Brain (organoid and tissue), 16 donors: ENCODE measurements at places on chromosomes 6 and 20.
A peak's percentile ranks its signal among the peaks of the same experiment; 100 is the strongest.

DNA sequence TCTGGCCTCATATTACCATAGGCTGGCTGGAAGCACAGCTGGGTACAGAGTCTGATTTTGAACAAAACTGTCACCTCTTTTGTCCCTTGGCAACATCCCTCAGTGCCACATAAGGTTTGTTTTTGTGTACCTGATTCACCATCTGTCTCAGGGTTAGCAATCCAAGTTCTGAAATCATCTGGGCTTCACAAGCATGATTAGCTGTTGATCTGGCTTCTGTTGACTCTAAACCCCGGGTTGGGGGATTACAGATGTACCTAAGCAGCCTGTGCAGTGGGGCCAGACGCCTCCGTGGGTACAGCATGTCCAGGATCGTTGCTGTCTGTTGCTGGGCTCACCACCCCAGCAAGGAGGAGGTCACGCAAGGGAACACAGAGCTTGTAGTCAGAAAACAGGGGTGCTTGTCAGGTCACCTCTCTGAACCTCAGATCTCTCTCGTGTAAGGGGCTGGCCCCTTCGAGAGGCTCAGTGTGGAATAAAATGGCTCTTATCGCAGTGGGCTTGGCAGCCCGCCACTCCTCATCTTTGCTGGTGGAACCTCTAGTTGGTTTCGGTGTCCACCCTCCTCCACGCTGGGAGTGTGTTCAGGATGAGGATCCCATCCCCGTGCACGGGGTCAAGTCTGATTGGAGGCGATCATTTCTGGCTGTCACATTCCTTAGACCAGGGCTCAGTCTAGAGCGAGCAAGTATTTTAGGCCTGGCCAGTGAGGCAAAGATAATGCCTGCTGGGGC, 39.2 kb upstream of the ZNF831 start:
- no peak for DNase-seq

DNA sequence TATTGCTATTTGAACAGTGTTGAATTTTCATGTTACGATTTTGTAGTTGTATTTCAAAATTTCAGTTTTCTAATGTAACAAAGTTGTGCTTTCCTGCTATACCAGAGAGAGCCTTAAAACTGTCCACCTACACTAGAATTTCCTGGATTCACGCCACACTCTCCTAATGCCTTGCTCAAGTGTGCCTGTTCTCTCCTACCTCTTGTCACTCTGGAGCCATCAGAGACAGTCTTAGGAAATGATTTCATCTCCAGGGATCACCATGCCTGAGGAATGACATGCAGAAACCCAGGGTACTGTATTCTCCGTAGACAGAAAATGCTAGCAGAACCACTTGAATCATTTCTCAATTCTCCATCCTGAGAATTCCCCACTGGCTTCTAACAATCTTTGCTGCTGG, 667.6 kb downstream of the KIF16B start:
- peak; percentile 7 for DNase-seq

DNA sequence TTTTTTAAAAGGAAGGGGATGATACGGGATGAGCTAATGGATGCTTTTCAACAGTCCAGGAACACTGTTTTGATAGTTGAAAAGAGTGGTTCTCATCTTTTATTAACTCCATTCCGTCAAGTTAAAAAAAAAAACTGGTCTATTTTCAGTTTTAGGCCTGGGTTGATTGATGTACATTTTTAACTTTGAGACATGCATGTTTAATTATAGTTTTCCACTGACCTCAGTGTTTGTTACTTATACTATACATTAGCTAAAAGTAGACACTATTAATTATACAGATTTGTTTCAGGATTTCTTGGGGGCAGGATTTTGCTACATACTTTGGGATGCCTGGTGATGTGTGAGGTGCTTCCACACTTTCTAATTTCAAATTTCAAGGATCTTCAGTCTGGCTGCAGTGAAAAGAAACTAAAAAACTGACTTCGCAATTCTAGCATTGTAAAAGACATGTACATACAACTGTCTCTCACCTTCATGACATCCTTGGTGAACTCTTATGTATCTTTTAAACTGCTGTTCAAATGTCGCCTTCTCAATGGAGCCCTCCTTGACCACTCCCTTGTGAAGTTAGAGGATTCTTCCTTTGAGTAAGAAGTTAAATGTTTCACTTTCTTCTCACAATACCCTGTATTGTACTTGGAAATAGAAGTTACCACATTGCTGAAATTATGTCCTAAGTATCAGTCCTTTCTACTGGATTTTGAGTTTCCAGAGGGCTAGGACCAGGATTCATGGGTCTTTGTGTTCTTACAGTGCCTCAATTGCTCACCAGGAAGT, 101.7 kb downstream of the TSHZ2 start:
- no peak for DNase-seq

DNA sequence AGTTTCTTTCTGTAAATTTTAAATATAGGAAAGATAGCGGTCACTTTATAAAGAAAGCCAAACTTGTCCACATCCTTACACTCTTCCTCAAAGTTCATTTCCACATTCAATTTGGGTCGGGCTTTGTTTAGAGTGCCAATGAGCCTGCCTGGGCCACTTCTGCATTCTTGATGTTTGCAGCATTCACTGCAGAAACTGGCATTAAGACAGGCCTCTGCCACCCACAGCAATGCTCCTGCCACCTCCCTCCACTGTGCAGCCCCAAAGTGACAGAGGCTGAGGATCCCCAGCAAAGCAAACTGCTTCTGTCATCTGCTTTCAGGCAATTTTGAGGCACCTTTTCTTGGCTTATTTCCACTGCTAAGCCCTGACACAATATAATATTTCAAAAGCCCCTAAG, 61.2 kb downstream of the TNFAIP3 start:
- DNase-seq = peak; percentile 26

- no peak for DNase-seq
Measured at GRCh38 chr6:134340179-134340975, 22.5 kb upstream of the SGK1 start.

- DNase-seq = no peak
Measured at GRCh38 chr20:24984961-24985640, 7.5 kb downstream of the APMAP start.

- peak; percentile 79 for DNase-seq
Measured at GRCh38 chr6:15512126-15512525, 150.7 kb downstream of the DTNBP1 start.

DNA sequence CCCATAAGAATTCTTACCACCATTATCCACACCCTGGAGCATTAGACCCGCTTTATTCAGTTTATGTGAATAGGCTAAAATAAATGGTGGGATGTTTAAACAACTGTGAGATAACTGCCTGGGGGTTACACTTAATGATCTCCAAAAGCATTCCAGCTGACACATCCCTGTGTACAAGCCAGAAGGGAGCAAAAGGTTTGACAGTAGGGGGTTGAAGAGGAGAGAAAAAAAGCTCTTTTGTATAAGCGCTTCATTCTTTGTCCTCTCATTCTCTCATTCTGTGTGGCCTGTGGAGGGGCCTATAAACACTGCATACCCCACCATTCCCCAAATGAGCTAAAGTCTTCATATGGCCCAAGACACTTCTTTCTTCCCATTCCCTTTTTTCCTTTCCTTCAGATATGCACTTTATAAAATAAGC, 30.8 kb upstream of the COL21A1 start:
- DNase-seq = peak; percentile 79

- no peak for DNase-seq
Measured at GRCh38 chr6:148223424-148223842, 119.2 kb upstream of the SASH1 start.

DNA sequence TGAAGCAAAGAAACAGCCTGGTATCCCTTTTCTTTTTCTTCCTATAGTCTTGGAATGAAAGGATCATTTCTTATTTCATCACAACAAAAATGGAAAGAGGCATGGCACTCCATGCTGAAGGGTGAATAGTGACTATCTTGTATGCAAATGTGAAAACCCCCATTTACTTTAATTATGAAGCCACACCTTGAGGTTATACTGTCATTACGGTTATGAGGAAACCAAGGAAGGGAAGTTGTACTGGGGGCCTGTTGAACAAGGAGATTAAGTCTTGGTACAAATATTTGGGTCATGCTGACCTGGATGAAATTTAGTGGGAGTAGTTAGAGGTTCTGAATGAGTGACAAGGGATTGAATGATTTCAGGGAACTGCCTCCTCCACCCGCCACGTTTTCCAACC, 8.7 kb upstream of the STXBP5 start:
- no peak for DNase-seq

DNA sequence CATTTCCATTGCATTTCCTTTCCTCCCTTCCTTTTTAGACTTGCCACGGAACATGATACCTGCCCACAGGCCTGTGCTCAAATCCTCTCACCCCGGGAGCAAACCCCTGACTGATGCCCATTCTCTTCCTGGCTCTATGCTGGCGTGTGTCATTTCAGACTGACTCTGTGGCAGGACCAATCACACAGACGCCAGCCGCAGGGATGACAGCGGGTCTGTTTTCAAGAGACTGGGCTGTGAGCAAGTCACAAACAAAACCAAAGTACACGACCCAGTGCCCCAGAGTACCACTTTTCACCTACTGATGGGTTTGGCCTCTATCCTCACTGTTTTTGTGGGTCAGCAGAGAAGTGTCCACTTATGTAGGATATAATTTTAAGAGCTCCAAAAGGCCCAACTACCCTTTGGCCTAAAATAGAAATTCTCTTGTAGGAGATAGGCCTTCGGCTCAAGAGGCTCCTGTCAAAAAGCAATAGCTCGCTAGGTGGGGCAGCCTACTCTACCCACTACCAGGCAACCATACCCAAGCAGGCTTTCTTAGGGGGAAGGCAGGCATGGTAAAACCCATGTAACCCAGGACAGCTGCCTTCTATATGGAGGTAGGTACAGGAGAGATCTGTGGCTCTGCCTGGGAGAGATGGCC, 215.7 kb downstream of the CDC5L start:
- no peak for DNase-seq

- no peak for DNase-seq
Measured at GRCh38 chr20:43438578-43439316, 18.9 kb upstream of the SRSF6 start.

DNA sequence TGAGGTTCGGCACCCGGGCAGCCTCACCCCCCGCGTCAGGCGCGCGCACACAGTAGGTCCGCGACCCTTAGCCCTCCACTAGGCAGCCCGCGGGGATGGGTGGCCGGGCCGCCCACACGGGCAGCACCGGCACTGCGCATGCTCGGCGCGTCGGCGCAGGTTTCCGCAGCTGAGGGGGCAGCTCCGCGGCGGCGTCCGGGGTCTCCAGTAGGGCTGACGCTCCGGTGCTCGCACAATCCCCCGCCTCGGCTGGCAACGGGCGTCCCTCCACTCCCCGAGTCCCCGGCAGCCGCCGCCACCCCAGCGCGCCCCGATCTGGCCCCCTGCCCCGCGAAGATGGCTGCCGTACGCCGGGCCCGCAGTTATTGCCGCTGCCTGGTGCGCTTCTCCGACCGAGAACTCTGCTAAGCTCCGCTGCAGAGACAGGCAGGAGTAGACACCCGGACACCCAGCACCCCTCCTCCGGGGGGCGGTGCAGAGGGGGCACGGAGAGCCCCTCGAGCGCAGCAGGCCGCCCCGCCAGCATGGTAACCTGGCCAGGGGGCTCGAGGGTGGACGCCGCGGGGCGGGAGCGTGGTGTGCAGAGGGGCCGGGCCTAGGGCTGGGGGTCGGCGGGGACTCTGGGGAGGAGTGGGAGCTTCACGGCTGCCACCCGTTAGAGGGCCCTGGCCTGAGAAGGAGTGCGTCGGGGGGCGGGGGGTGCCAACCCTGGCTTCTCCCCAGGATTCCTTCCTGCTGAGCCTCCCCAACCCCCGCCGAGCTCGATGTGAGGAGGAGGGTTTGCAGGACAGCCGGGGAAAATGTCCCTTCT, at the start of gene FBXO9:
FBXO9 (plus strand) TSS at position 139 of the 811 bp plus-strand sequence; CDS start at position 525, 386 bp downstream.
- DNase-seq = peak; percentile 86

GRCh38 chr6:37779111-37779800, 40.3 kb upstream of the ZFAND3 start:
- no peak for DNase-seq

GRCh38 chr6:135651964-135652755, 154.6 kb upstream of the AHI1 start:
- DNase-seq = no peak

DNA sequence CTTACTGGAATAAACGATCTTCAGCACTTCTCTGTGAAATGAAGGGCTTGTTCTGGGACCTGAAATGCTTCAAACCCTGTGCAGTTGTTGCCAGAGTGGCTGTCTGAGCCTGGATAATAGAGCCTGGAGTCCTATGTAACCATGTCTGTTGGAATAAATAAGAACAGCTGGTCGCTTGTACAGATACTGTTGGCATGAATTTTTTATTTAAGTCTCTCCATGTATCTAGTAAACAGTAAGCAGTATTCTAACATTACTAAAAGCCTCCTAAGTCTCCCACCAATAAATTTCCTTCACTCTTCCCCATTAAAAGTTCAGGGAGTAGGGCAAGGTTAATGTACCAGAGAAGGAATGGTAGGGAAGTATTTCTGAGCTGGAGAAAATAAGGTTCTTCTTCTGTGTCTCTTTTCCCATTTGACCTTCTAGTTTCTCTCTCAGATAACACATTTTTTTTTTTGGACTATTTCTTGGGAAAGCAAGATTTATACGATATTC, 227.5 kb downstream of the PRL start:
- DNase-seq = peak; percentile 27

GRCh38 chr6:129606664-129607063, 103.3 kb downstream of the ARHGAP18 start:
- DNase-seq = no peak

GRCh38 chr20:46558511-46558959, 8.1 kb upstream of the OCSTAMP start:
- DNase-seq = no peak

DNA sequence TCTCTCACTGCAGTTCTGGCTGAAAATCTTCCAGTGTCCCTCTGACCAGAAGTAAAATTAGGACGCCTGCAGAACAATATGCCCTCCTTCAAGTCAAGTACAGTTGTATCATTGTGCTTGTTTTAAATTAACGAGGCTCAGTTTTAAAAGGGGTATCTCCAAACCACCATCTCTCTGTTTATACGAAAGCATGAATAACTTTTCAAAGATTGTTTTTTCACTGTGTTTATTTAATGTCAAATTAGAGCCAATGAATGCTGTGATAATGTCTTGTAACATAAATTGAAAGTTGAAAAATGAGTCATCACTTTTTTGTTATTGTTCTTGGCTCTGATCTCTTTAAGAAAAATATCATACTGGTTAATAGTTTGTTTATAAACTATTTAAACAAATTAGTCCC, 230.7 kb upstream of the THEMIS start:
- no peak for DNase-seq
